ENCODE measurements at places on chromosomes 3 and 15.

- DNase-seq, result no peak
Observed at GRCh38 chr3:108345492-108346205, 49.3 kb downstream of the HHLA2 start.

- no peak for DNase-seq
Observed at GRCh38 chr3:144810160-144810559, 838.5 kb downstream of the DIPK2A start.

DNA sequence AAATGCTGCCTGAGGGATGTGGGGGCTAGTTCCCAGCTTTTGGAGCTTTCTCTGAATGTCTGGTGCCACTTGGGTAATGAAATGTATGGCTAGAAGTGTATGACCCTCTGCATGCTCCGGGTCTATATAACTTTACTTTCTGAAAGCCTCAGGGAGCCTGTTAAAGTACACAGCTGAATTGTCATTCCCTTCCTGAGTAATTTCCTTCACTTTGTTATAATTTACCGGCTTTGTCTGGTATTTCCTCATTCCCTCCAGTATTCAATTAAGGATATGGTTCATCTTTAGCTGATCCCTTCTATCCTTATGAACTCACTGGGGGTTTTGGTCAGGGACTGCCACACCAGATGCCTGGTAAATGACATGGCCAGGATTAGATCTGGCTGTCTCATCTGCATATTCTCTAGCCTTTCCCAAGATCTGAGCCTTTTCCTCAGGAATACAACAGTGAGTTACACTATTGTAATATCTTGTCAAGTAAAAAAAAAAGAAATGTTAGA is 620.3 kb downstream of the ZPLD1 start:
- no peak for DNase-seq

DNA sequence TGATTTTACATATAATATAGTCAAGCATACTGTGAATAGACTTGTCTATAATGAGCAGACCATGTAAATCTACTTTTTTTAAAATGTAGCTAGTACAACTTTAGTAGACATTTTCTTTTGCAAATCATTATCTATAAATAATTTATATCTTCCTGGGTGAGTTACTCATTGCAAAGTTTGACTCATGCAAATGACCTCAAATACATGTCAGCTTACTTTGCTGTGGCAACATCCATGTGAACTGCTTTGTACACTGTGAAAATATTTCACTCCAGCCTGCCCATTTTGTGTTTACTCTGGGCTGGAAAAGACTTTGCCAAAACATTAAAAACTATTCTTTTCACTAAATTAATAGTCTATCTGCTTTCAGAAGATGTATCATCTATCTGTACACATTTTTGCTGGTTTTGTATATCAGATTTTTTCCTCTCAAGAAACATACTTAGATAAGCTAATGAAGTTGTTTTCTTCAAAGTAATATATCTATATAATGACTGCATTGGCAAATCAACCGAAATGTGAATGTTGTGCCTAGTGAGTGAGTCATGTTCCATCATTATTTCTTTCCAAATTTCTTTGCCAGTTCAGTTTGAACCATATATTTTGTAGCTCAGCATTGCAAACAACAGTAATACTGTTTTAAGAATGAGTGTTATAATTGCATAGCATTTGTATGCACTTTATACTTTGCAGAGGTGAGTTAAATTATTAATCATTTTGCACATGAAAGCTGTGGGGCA is 26.5 kb downstream of the IGSF10 start:
- DNase-seq, result no peak

DNA sequence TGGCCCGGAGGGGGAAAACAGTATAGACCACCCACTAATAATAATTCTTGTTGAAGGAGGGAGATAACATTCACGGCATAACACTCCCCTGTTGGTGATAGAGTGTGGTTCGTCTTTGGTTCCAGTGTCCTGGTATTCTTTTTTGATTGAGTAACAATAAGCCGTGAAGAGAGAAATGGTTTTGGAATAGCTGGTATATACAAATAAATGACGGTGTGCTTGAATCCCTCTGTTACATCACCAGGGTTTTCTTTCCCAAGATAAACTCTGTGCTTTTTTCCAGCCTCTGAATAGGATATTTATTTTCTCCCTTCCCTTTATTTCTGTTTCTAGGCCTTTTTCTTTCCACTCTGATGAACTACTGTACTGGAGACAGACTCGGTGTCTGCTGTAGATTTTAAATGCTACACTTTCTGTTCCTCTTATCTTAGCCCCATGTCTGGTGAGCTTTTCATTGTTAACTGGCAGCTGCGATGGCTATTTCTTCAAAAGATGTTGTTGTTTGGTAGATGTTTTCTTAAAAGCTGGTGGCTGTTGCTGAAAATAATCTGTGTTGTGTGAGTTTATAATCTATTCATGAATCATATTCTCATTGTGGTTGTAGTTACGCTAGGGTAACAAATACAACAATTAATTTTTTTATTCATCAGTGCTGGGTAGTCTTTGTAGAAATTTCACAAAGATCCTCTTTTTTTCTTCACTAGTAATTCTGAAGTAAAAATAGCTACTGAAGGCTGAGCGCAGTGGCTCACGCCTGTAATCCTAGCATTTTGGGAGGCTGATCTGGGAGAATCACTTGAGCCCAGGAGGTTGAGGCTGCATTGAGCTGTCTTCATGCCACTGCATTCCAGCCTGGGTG is 15.5 kb upstream of the SCAANT1 start:
- no peak for DNase-seq
